ENCODE measurements at places on chromosomes 5 and 9. TPM values are rescaled to one million over a fixed set of nuclear protein-coding genes. Genes with fewer than 3 reads are reported as not detected.

Gene TIMD4
- polyA plus RNA-seq: 3.4 TPM

DNA sequence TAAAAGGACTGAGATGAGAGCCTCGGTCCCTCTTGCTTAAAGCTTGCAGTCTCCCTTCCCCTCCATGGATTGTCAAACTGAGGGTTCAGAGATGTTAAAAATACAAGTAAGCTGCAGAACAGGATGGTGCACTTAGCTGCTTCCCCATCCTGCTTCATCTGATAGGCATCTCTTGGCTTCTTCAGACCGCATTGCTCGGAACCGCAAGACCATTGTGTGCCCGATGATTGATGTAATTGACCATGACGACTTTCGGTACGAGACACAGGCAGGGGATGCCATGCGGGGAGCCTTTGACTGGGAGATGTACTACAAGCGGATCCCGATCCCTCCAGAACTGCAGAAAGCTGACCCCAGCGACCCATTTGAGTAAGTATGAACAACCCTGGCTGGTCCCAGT is 65.5 kb upstream of the SAP30L start:
- DNase-seq: no peak

DNA sequence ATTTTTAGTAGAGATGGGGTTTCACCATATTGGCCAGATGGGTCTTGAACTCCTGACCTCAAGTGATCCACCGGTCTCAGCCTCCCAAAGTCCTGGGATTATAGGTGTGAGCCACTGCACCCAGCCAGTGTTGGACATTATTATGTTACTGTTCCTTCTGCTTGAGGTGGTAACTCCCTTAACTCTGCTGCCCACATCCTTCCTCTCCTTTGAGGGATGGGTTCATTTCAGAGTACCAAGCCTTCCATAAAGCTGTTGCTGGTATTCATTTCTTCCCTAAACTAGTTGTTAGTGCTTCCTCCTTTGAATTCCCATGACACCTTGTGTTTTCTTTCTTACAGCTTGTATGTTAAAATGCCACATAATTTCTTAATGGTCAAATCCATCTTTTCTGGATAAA is 54.0 kb downstream of the CTNNA1 start:
- no peak for DNase-seq

DNA sequence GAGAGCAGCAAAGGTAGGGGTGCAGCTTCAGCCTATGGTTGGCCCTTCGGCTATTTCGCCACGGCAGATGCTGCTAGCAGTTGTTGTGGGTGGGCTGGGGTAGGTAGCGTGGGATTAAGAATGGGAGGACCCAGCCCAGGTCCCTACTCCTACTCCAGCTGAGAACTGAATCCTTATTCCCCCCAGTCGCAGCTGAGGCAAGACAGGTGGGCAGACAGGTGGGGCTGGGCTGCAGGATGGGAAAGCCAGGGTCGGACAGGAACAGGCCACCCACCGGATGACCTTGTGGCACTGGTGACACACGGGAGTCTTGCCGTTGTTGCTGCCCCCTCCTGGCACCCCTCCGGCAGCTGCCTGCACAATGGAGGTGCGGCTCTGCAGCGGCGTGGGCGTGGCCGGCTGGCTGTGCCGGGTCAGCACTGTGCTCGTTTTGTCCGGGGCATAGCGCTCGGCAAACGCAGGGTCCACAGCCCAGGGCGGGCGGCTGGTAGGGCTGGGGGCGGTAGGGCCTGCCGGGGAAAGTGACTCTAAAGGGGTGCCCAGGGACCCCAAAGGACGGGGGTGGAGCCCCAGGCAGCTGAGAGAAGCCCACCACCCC is 8.2 kb downstream of the PDLIM7 start:
- DNase-seq: no peak

Gene PPP3R2
- polyA plus RNA-seq: not detected

DNA sequence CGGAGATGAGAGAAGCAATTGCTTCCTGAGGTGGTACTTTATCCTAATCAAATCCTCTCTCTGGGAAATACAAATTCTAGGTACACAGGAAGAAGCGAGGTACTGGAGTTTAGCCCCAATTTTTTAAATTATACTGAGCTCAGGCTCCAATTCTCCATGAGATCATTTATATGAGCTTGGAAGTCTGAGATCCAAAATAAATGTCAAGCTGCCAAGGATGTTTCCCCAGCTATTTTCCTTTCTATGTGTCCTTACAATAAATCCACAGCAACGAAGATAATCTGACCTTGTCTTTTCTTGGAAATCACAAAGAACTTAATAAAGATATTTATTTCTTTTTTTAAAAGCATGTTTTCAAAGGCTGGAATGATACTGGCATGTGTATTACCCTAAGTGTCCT is 597.3 kb downstream of the GABRG2 start:
- no peak for DNase-seq

- DNase-seq: no peak
These were observed 356.9 kb downstream of the CSNK1G3 start for GRCh38 chr5:123868881-123869280.

GRCh38 chr5:14156650-14157492 is 13.7 kb downstream of the TRIO start:
- DNase-seq: no peak

- no peak for DNase-seq
These were observed 94.3 kb upstream of the EMB start for GRCh38 chr5:50535393-50535792.

- no peak for DNase-seq
These were observed 120.6 kb downstream of the TMEM167A start for GRCh38 chr5:82956600-82956999.

Data from naive thymus-derived CD8-positive, alpha-beta T cell (primary cell).